Parietal lobe (tissue), 2 donors: ENCODE measurements at places on chromosomes 11 and 22. TPM values are rescaled to one million over a fixed set of nuclear protein-coding genes. Genes with fewer than 3 reads are reported as not detected.

The IRF7 gene
- 4.1 TPM for total RNA-seq

The GPR152 gene
- not detected for total RNA-seq

The TTC12 gene
- total RNA-seq = 3.8 TPM

The ARHGAP20 gene
- 53.8 TPM for total RNA-seq

The KDM4E gene
- not detected for total RNA-seq

The OR5AP2 gene
- not detected for total RNA-seq
